Prostate gland (tissue), 2 donors: ENCODE measurements at places on chromosomes 7 and 10.
A peak's percentile ranks its signal among the peaks of the same experiment; 100 is the strongest.

DNA sequence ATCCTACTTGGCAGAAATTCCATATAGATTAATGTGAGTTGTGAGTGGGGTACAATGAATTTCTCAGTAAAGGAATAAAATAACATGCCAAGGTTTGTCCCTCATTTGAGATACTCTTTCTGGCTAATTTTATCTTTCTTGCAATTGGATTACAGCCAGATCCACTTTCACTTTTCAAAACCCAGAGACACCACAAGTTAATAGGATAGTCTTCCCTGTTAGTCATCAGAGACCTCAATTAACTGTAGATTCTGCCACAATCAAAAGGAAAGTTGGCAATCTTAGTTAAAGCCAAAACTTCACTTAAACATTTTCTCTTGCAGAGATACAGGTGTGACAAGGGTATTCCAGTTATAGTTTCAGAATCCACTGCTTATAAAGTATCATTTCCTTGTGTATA is 91.4 kb upstream of the PHYHIPL start:
- no peak for DNase-seq
- H3K27ac ChIP-seq = no peak overlapping the region
- no peaks in the 10 kb centered on the region for H3K36me3 ChIP-seq
- no peaks in the 10 kb centered on the region for H3K27me3 ChIP-seq
- no peaks in the 10 kb centered on the region for H3K4me1 ChIP-seq

- no peak for DNase-seq
- H3K27ac ChIP-seq = no peak overlapping the region
- no peak overlapping the region for H3K4me3 ChIP-seq
- H3K36me3 ChIP-seq = no peaks in the 10 kb centered on the region
- no peaks in the 10 kb centered on the region for H3K4me1 ChIP-seq
- no peaks in the 10 kb centered on the region for H3K27me3 ChIP-seq
Observed at GRCh38 chr7:152050547-152050971, 25.1 kb downstream of the GALNT11 start.

- H3K27ac ChIP-seq = no peak overlapping the region
- DNase-seq = no peak
- no peak overlapping the region for H3K4me3 ChIP-seq
- peaks cover 3% of the 10 kb centered on the region for H3K4me1 ChIP-seq
- H3K36me3 ChIP-seq = no peaks in the 10 kb centered on the region
Observed at GRCh38 chr10:96902117-96902516, 70.0 kb downstream of the LCOR start.

DNA sequence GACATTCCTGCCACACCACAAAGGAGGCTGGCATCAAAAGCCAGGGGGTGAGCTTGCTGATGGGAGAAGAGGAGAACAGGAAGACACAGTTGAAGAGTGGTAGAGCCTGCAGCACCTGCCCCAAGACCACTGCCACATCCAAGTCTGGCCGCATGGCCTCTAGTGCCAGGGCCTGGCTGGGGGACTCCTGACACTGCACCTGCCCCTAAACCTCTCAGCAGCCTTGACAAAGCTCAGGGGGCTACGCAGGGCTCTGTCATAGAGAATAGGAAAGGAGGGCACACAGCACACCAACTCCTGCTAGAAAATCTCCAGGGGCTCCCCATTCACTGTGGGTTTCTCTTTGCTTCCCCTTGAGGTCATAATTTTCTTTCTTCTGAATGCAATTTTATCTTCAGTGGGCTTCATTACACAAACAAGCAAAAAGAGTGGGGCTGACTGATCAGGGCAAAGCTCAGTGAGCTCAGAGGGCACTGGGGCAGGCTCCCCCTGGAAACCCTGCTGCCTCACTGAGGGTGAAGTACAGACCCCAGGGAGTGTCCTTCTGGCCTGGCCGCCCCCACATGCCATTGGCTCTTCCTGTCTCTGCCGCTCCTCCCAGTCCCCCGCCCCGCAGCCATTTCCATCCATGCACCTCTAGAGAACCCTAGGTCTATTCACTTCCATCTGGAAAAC is 37.2 kb downstream of the VOPP1 start:
- no peaks in the 10 kb centered on the region for H3K4me1 ChIP-seq
- H3K4me3 ChIP-seq = no peak overlapping the region
- no peak for DNase-seq
- no peaks in the 10 kb centered on the region for H3K36me3 ChIP-seq
- no peaks in the 10 kb centered on the region for H3K27me3 ChIP-seq
- H3K27ac ChIP-seq = no peak overlapping the region

- no peak overlapping the region for H3K4me3 ChIP-seq
- H3K27me3 ChIP-seq = no peaks in the 10 kb centered on the region
- H3K36me3 ChIP-seq = no peaks in the 10 kb centered on the region
- H3K27ac ChIP-seq = no peak overlapping the region
- H3K4me1 ChIP-seq = no peaks in the 10 kb centered on the region
Observed at GRCh38 chr10:48478980-48479811, 125.7 kb downstream of the ARHGAP22 start.

- no peak overlapping the region for H3K4me3 ChIP-seq
- H3K27me3 ChIP-seq = no peaks in the 10 kb centered on the region
- no peak overlapping the region for H3K27ac ChIP-seq
- H3K4me1 ChIP-seq = no peaks in the 10 kb centered on the region
- H3K36me3 ChIP-seq = no peaks in the 10 kb centered on the region
Observed at GRCh38 chr7:41130561-41131236, 572.2 kb downstream of the INHBA start.

GRCh38 chr7:112161253-112162141 is 44.7 kb downstream of the DOCK4 start:
- no peaks in the 10 kb centered on the region for H3K27me3 ChIP-seq
- no peak for DNase-seq
- no peaks in the 10 kb centered on the region for H3K4me1 ChIP-seq
- no peaks in the 10 kb centered on the region for H3K36me3 ChIP-seq
- no peak overlapping the region for H3K4me3 ChIP-seq

GRCh38 chr10:78476844-78477243 is 443.2 kb downstream of the RPS24 start:
- H3K4me3 ChIP-seq = no peak overlapping the region
- no peak overlapping the region for H3K27ac ChIP-seq
- H3K36me3 ChIP-seq = no peaks in the 10 kb centered on the region
- DNase-seq = no peak

DNA sequence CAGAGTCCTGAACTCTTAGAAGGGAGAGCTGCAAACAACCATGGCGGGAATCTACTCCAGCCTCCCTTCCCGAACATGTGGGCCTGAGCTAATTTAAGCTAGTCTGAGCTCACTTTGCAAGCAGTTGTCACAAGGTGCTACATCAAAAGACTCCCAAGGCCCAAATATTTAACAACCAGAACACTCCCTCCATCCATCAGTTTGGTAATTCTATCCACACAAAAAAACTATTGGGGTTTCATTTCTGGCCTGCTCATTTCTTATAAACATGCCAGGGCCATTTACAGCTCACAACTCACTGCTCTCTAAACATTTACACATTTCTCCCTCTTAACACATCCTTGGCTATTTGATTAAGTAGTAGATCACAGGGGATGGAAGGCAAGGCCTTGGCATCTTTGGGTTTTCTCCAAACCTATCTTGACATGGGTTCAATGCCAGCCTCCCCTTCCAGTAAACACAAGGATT is 263.4 kb downstream of the KCNMA1 start:
- H3K36me3 ChIP-seq = no peaks in the 10 kb centered on the region
- H3K27ac ChIP-seq = peak overlapping the region; percentile 33
- peak; percentile 36 for DNase-seq
- H3K4me1 ChIP-seq = no peaks in the 10 kb centered on the region
- no peak overlapping the region for H3K4me3 ChIP-seq
- H3K27me3 ChIP-seq = no peaks in the 10 kb centered on the region
